ENCODE measurements at places on chromosomes 4 and X.

- DNase-seq = no peak
Measured at GRCh38 chr4:186939766-186940165, 216.1 kb upstream of the FAT1 start.

DNA sequence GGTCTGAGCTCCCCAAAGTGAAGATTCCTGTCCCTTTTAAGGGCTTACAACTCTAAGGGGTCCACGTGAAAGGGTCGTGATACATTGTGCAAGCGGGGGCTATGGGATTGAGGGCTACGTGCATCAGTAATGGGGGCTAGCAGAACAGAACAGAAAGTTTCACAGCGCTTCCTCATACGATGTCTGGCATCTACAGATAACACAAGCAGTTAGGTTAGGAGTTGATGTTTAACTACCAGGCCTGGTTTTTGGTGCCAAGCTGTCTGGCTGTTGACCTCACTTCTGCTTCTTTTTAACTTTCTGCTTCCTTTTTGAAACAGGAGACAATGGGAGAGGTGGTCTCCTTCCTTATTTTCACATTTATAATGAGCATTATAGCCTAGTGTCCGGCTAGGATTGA, 368.6 kb upstream of the CXorf51A start:
- no peak for DNase-seq

DNA sequence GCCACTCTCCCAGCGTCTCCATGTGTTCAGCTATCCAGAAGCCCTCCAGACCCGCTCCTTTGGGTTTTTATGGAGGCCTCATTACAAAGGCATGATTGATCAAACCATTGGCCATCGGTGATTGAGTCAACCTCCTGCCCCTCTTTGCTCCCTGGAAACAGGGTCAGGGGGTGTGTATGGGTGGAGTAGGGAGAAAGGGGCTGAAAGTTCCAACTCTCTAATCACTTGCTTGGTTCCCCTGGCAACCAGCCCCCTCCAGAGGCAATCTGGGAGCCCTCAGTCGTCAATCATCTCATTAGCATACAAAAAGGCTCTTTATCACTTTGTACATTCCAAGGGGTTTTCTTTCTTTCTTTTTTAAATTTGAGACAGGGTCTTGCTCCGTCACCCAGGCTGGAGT, 2.3 kb downstream of the TRIM2 start:
- no peak for DNase-seq

- DNase-seq = no peak
Measured at GRCh38 chr4:664713-665231, 9.3 kb downstream of the ATP5ME start.

DNA sequence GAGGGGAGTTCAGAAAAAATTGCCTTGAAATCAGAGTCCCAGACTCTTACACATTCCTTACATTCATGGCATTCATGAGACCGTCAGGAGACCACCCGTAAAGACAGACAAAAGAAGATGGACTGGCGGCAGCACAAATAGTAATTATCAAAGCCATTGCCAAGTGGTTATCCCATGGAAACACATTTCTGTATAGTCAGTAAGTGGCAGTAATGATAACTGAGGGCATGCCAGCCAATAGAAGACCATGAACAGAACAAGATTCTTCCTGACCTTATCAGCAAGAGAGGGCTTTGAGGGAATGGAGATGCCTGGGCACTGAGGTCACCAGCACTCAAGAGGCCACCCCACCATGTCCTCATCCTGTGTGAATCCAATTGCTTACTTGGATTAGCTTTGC, 121.7 kb upstream of the HCCS start:
- no peak for DNase-seq

DNA sequence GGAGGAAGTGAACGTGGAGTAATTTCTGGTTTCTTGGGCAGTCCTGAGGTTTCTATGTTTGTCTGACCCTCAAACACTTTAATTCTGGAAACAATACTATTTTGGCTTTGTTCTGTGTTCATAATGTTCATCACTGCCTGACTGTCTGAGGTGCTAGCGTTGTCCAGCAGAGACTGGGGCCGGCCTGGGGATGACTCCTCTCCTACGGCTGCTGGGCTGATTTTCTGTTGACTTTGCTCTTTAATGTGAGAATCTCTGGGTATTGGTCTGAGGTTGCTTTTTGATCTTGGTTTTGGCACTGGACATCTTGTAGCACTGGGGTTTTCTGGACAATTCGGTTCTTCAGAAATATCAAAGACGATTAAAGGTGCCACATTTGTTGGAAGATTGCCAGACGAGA, 75.8 kb downstream of the RPS3A start:
- DNase-seq = no peak

- no peak for DNase-seq
Measured at GRCh38 chr4:23413631-23414030, 476.2 kb downstream of the PPARGC1A start.

DNA sequence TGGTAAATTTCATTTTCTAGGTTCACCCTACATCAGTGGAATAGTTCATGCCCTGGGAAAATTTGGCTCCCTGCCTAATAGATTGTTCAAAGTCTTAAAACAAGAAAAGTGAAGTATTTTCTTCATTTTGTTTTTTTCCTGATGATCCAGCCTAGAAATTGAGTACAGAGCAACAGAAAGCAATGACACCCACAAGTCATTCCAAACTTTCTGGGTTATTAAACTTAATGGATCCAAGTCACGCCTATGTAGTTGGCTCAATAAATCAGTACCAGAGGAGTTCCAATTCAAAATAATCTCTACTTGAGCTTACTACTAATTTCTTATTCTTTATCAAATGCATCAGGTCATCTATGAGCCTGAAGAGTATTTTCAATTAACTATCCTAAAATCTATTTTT, 937.6 kb upstream of the SLIT2 start:
- no peak for DNase-seq

- DNase-seq = no peak
Measured at GRCh38 chr4:139958739-139959098, 195.3 kb downstream of the MAML3 start.

DNA sequence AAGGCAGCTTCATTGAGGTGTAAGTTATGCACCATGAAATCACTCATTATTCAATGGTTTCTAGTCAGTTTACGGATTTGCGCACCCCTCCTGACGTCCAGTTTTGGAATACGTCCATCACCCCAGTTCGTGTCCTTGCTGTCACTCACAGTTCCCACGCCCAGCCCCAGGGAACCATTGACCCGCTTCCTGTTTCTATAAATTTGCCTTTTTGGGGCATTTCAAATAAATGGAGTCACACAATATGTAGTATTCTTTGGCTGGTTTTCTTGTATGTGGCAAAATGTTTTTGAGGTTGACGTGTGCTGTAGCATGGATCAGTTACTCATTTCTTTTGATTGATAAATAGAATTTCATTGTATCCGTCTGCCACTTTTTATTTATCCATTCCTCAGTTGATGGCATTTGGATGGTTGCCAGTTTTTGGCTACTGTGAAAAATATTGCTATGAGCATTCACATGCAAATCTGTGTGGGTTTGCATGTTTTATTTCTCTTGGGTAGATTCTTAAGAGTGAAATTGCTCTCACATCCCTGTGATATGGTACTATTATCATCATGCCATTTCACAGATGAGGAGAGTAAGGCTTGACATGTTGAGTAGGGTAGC, 18.4 kb upstream of the SORCS2 start:
- DNase-seq = no peak

- DNase-seq = no peak
Measured at GRCh38 chrX:45954026-45954425, 591.2 kb downstream of the ZNF674 start.

- DNase-seq = no peak
Measured at GRCh38 chrX:38960137-38960536, 158.9 kb downstream of the MID1IP1 start.

All from activated naive CD8-positive, alpha-beta T cell treated with anti-CD3 and anti-CD28 coated beads, Interleukin-2, amount 50 U/mL, for 16 hours (primary cell).